Small intestine (tissue), 16 donors: ENCODE measurements at places on chromosomes 7 and 10.

- no peak for DNase-seq
Measured at GRCh38 chr7:26639111-26639510, 225.3 kb downstream of the SKAP2 start.

DNA sequence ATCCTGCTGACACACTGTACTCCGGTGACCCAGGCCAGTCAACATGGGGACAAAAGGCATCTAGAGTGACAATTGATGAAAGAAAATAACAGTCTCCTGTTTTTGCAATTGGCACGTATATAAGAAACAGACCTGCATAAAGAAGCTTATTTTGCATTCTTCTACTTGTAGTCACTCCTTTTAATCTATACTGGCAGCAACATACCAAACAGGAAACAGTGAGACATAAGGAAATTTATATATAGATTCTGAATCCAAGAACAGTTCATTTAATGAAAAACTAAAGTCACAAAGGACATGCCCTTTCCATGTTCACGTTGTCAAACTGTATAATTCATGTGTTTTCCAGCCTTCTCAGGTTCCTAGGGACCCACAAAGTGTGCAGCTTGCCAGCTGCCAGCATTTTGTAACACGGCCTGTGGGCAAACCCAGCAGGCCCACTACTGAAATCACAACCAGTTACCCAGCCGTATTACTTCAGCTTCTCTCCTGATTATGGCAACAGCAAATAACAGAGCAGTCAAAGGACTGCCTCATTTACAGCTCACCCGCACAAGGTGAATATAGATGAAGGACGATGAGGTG lies 72.3 kb downstream of the AMPH start:
- DNase-seq = no peak

DNA sequence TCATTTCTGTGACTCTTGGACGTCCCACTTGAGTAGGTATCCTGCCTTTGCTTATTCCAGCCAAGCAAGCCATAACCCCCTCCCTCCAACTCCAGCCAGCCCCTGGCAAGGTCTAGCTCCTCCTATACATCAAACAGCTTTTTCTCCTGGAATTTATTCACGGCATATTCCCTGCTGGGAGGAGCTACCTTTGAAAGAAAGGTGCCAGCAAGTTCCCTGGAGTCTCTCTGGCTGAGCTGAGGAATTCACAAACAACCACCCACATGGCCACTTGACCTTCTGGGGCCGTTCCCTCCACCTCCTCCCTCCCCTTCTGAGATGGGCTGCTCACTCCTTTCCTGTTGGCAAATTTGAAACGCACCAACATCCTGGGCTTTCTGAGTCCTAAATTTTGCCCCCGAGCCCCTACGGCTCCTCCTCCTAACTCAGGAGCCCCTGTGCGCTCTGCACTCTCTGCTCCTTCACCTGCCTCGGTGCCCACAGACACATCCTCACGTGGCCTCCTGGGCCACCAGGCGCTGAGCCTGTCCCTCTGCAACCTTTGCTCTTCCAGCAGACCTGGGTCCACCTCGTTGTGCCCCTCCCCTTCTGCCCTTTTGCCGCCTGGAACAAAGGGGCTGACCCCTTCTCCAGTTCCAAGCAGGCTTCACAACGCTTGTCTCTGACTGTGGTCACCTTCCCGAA lies 48.0 kb downstream of the HSPA12A start:
- DNase-seq = no peak

- DNase-seq = no peak
Measured at GRCh38 chr7:1229956-1230355, 2.7 kb upstream of the UNCX start.

DNA sequence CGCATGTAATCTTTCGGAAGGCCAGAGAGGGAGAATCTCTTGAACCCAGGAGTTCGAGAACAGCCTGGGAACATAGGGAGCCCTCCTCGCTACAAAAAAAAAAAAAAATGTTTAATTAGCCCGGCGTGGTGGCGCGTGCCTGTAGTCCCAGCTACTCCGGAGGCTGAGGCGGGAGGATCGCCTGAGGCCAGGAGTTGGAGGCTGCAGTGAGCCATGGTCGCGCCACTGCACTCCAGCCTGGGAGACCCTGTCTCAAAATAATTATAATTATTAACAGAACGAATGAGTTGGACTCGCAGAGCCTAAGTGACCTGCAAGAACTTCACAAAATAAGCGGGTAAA lies 794 bp downstream of the PCGF6 start:
- no peak for DNase-seq

- peak; percentile 35 for DNase-seq
Measured at GRCh38 chr7:106041140-106041717, 70.9 kb downstream of the SYPL1 start.

- DNase-seq = no peak
Measured at GRCh38 chr7:32639122-32639521, 143.8 kb downstream of the AVL9 start.

- DNase-seq = no peak
Measured at GRCh38 chr7:41006306-41006995, 696.4 kb downstream of the INHBA start.

DNA sequence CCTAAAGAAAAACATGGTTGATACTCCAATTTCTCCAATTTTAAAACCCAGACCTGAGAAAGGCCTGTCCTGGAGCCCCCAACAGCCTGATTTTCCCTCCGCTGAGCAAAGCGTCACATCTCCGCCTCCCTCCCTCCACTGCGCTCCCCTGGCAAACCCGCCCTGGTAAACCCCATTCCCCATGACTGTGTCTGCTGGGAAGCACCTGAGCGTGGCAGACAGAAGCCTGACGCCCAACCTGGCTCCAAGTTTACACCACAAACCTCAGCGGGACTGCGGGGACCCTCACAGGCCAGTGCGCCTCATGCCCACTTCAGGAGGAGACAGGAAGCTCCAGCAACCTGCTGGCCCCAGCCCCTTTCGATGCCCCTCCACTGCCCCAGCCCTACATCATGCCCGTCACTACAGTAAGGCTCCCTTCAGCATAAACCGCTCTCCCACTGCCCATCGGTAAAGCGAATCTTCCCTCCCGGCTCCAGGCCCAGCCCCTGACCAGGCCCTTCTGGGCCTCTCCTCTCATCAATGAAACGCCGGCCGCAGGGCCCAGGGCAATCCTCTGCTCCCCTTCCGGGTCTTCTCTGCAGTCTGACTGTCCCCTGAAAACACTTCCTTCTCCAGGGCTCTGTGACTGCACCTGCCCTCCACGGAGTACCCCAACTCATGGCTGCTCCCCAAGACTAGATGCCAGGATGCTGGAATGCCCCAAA lies 233.3 kb downstream of the MAD1L1 start:
- no peak for DNase-seq

GRCh38 chr7:24905996-24906770 lies 73.8 kb downstream of the OSBPL3 start:
- no peak for DNase-seq

DNA sequence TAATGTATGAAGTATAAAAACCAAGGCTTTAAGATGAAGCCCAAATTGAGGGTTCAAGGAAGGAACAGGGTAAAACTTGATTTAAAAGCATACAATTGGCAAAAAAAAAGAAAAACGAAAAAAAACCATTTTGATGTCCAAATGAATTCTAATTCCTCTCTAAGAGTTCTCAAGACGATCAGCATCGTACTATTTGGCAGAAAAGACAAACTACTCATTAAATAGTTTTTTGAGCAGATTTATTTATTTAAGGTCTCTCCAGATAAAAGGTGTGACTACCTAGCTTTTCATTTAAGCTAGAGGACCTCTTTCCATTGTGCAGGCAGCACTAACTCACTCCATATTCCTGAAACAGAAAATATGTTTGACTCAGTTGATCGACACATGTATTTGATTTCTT lies 245.0 kb downstream of the KIAA1217 start:
- no peak for DNase-seq

DNA sequence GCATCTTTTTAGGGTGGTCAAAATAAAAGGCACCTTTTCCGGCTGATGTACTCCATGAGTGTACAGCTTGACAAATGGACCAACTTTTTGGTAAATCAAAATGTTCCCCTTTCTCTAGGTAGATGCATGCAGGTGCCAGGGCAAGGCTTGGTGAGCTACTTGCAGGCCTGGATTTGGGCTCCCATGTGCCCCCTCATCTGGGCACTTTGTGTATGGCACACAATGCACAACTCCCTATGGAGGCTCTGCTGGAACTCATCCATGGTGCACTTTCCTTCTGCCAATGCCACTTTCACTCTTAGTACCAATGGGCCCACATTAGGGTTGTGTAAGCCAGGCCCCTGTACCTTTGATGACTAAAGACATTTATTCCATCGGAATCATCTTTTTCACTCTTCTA lies 300.8 kb downstream of the SDHAF3 start:
- no peak for DNase-seq

GRCh38 chr10:133292919-133293809 lies 15.5 kb downstream of the TUBGCP2 start:
- DNase-seq = no peak

GRCh38 chr10:111370101-111370500 lies 293.3 kb downstream of the ADRA2A start:
- no peak for DNase-seq

GRCh38 chr7:120770206-120770605 lies 87.7 kb downstream of the TSPAN12 start:
- DNase-seq = no peak
